Heart right ventricle (tissue), 16 donors: ENCODE measurements at places on chromosomes 2 and 18.

GRCh38 chr2:190860985-190861680 is 19.5 kb upstream of the GLS start:
- DNase-seq = no peak

- DNase-seq = no peak
Observed at GRCh38 chr2:219965287-219966194, 338.1 kb downstream of the SLC4A3 start.

GRCh38 chr2:130829015-130829414 is 7.7 kb upstream of the ARHGEF4 start:
- no peak for DNase-seq

DNA sequence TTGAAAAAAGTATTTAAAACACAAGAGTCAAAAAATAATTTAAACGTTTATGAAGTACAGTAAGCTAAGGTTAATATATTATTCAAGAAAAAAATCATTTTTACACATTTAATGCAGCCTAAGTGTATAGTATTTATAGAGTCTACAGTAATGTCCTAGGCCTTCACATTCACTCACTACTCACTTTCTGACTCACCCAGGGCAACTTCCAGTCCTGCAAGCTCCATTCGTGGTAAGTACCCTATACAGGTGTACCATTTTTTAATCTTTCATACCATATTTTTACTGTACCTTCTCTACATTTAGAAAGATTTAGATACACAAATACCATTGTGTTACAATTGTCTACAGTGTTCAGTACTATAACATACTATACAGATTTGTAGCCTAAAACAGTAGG is 20.9 kb upstream of the RPRD1A start:
- DNase-seq = no peak

DNA sequence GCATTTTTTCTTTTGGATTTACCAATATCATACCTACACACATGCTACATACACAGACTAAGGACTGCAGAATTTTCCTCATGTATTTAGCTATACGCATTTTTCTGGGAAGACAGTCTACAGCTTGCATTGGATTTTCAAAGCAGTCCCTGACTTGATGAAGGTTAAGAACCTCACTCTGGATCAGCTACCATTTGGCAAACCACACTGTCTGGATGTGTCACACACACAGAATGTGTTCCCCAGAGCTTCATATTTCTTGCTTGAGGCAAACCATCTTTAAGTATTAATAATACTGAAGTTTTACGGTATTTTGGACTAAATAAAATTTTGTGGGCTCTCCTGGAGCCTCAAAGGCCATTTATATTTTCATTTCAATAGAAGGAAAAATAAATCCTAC is 102.3 kb downstream of the TCF4 start:
- DNase-seq = no peak
